ENCODE measurements at places on chromosomes 4 and X. TPM values are rescaled to one million over a fixed set of nuclear protein-coding genes. Genes with fewer than 3 reads are reported as not detected.

GSX2 gene
- total RNA-seq = not detected

DNA sequence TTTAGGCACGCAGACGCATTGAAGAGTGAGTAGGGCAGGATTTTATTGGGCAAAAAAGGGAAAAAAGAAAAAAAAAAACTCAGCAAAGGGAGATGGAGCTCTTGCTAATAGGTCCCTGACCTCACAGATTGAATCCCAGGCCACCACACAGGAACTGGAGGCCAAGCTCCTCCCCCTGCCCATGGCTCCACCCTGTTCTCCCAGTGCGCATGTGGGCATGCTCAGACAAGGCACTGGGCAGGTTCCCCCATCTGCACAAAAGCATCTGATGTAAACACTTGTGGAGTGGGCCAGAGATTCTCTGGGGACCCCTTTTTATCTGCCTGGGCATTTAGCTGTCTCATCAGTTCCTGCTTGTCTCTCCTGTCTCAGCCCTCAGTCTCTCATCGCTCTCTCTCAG is 9.5 kb downstream of the FRMD7 start:
- no peak for DNase-seq

DNA sequence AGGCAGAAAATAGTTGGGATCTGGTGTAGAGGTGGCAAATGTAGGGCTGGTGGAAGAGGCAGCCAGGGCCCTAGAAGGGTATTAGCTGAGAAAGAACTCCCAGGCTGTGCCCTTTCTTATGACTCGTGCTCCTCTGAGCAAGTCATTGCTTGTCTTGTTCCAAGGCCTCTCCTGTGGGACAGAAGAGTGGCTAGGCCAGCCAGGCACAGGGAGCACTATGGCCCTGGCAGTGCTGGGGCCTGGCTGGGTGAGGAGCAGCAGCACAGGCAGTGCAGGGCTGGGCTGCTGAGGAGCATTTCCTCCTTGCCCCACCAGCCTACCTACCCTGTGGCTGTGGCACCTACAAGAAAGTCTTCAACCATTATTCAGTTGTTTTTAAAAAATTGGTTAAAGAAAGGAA is 298.5 kb upstream of the NR3C2 start:
- DNase-seq = no peak

DNA sequence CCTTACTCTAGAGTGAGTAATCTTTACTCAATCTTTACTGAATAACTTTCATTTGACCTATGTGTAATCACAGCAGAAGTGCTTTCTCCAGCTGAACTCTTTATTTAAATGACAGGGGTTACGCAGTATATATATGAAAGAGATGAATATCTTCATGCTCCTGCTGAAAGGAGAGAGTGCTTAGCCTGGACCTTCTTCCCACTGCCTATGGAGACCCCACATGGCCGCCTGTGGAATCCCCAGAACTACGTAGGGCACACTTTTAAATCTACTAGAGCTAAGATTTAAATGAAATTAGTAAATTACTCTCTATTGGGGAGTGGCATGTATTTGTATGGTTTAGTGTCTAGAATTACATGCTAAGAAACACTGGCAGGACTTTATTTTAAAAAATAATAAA is 391.2 kb downstream of the ANKRD50 start:
- no peak for DNase-seq

DNA sequence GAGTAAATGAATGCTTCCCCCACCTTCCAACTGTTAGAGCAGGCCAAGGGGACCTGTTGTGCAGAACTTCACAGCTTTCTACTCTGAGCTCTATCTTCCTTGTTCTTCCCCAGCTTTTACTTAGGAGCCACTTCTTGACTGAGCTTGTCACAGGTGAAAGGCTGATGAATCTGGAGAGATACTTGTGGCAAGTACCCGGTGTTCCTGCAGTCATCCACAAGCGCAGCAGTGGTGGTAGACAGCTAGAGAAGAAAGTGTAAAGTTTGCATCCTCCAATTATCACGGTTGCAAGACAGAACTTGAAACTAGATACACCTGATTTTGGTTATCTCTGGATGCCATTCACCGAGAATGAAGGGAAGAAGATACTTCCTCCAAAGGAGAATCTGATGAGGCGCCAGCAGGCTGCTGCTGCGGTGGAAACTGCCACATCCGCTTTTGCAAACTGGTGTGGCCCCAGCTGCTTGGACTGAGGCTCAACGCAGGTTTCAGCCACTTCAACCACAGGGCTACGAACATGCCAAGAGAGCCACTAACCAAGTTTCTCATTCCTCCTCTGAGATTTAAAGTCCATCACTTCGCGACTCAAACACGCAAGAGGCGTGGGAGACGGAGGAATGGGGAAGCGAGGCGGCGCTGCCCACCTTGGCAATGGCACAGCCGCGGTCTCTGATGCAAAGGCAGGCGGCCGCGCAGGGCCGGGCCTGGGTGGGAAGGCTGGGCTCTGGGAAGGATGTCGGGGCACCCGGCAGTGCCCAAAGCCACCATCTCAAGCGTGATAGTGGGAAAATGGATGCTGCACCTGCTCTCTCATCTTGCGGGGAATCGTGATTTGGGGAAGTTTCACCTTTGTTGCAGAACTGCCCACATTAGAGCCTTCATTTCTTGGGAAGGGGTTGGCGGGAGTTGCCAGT is 1.3 kb upstream of the FHIP1A start:
- peak; percentile 63 for DNase-seq

DNA sequence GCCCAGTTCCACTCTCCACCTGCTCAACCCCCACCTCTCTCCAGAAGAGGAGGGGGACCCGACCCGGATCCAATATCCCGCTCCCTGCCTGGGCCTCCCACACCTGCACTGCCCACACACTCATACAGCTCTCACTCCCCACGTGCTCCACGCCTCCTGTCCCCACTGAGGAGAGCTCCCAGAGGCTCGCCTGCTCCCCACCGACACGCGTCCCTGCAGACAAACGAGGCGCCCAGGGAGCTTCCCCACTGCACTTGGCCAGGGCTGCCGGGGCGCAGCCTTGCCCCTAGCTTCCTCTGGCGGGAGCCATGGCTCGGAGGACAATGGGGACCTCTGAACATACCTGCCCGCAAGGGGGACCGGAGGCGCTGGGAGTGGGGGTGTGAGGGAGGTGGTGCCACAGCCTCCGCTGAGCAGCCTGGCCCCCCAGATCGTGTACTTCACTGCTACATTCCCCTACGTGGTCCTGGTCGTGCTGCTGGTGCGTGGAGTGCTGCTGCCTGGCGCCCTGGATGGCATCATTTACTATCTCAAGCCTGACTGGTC is 5.0 kb downstream of the SLC6A8 start:
- DNase-seq = no peak

GRCh38 chr4:151766691-151767090 is 5.9 kb upstream of the GATB start:
- no peak for DNase-seq

All from colonic mucosa (tissue), 4 donors.